Anterior cingulate cortex (tissue), 58 donors: ENCODE measurements at places on chromosomes 5 and 9.

GRCh38 chr5:10275991-10276390 lies 25.9 kb downstream of the CCT5 start:
- DNase-seq, result no peak

DNA sequence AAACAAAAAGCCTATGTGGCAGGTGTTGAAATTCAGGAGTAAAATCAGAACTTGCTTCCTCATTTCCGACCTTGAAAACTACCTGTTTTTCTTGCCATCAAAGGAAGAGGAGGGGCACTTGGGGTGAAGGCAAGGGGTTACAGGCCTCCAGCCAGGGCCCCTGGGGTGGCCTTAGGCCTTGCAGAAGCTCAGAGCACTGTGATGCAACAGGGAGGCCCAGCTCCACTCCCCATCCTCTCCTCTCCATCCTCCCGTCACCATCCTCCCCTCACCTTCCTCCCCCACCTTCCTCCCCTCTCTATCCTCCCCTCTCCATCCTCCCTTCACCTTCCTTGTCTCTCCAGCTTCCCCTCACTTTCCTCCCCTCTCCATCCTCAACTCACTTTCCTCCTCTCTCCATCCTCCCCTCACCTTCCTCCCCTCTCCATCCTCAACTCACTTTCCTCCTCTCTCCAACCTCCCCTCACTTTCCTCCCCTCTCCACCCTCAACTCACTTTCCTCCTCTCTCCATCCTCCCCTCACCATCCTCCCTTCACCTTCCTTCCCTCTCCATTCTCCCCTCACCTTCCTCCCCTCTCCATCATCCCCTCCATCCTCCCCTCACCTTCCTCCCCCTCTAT lies 111.6 kb downstream of the WNK2 start:
- DNase-seq, result no peak

DNA sequence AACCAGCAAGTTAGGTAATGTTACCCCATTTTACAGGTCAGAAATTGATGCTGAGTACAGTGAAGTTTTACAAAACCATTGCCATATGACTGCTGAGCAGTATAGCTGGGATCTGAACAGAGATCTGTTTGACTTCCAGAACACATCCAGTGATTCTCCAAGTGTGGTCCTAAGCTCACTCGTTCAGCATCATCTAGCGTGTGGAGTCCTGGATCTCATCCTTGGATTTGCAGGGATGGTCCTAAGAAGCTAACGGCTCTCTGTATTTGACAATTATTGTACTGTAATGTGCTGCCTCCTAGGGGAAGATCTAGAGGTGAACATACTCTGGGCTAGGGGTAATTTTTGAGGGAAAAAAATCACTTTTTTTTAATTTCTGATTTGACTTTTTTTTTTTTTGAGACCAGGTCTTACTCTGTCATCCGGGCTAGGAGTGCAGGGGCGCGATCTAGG lies 1.4 kb downstream of the SLC26A2 start:
- DNase-seq, result no peak

GRCh38 chr5:103120607-103121200 lies 603 bp downstream of the PPIP5K2 start:
- no peak for DNase-seq

DNA sequence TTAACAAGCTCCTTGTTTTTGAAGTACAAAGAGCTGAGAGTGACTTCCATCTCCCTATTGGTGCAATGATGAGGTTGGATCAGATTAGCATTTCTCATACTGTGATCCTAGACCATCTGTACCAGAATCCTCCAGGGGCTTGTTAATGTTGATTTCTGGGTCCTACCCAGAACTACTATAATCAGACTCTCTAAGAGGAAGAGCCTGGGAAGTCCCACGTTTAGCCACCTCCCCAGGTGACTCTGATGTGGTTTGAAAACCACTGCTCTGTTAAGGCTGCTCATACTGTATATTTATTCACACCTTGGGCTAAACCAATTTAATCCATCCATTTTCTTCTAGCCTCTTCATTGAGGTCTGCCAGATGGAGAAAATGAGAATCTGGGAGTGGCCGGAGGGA lies 49.6 kb upstream of the SMIM32 start:
- DNase-seq, result no peak

DNA sequence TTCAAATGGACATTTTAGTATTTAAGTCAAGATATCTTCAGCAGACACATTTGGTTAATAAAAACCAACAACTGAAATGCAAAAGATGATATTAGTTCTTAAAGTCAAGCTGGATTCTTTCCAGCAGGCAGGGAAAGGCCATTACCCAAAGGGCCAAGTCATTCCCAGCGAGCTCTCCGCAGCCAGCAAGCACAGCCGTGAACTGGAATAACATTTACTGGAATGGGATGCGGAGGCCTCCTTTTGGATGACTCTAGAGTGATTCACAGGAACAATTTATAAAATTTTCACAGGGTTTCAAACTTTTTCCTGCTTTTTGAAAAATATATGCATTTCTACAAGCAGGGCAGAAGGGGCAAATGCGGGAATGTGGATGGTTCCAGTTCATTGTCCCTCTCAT lies 76.6 kb upstream of the DAB2 start:
- no peak for DNase-seq

DNA sequence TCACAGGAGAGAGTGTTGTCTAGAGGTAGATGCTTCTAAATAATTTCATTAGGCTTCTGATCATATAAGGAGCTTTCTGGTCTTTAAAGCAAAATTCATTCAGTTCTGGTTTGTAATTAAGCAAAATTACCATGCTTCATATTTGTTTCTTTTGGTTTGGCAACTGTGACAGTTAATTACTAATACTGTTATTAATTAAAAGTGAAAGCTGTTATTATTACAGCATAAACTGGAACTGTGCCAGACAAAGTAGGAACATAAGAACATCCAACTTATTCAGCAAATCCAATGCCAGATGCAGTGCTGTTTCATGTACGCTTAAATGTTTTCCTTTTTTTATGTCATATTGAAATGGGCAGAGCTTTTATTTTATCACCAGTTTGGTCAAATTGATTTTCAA lies 70.4 kb upstream of the DAB2 start:
- DNase-seq, result no peak

DNA sequence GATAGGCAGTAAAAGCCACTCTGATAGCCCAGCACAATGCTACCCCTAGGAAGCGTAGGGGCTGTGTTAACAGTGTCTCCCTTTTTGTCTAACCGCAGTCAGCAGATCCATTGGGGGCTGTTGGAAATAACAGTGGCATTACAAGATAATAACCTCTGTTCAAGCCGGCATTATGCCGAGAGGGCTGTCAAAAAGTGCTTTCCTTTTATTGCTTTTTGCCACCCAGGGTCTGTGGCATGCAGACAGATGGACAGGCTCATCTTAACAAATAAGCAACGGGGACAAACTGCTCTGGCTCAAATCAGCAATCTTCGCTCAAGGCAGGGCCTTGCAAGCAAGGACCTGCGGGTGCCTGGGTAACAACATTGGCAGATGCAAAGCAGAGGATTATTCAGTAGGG lies 123.3 kb downstream of the TLR4 start:
- DNase-seq, result no peak

DNA sequence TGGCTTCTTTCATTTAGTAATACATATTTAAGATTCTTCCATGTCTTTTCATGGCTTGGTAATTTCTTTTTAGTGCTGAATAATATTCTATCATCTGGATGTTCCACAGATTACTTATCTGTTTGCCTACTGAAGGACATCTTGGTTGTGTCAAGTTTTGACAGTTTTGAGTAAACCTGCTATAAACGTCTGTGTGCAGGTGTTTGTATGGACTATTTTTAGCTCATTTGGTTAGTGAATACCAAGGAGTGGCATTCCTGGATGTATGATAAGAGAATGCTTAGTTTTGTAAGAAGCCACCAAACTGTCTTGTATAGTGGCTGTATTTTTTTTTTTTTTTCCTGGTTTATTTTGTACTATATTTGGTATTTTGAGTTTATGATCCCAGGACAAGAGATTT lies 38.4 kb downstream of the PRRC1 start:
- no peak for DNase-seq

DNA sequence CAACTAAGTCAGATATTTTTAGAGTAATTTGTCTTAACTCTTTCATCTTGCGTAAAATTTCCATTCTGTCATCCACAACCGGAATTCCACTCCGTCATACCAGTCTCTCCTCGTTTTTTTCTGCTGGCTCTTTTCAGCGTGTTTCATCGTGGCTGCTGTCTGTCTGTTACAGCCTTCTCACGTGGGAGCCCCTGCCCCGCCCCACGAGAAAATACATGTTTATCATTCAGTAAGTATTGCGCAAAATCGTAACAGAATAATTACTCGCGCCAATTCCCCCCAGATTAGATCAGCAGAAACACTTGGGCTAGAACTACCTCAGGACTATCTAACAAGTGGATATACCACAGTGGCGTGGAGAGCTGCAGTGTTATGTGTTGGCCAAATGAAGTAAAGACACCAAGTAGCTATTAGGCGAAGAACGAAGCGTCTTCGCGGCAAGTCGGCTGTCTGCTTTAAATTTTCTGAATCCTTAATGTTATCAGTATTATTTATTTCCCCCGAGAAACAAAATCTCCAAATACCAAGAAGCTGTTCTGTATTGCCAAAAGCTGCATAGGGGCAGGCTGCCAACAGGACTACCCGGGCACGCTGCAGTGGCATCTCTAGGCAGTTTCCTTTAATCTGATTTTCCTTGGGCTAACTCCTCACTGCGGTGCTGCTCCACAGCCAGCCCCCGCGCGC lies 566 bp upstream of the FOCAD start:
- DNase-seq, result peak; percentile 45

DNA sequence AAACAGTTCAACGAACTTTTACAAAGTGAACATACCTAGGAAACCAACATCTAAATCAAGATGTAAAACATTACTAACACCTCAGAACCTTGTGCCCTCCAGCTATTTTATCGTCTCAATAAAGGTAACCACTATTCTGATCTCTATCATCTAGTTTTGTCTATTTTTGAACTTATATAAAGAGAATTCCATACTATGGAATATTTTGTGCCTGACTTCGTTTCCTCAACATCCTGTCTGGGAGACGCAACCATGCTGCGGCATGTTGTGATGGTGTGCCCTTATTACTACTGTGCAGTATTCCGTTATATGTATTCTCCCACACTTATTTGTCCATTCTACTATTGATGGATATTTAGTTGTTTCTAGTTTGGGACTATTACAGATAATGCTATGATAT lies 99.2 kb downstream of the NR6A1 start:
- no peak for DNase-seq

DNA sequence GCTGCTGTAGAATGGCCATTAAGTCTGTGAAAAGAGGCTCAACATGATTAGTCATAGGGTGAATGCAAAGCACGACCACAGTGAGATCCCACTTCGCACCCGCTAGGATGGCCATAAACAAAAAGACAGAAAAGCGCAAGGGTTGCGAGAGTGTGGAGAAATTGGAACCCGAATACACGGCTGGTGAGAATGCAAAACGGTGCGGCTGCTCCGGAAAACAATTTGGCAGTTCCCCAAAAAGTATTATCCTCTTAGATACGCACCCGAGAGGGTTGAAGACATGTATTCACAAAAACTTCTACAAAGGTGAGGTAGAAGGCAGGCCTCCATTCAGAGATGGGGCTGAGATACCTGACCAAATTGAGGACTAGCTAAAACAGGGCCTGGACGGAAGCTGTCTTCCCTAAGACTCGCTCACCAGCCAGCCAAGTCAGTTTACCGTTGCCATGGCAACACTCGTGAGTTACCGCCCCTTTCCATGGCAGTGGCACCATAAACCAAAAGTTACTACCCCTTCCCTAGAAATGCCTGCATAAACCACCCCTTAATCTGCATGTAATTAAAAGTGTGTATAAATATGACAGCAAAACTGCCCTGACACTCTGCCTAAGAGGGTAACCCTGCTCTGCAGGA lies 726 bp upstream of the PSMB7 start:
- no peak for DNase-seq

GRCh38 chr5:143372187-143372829 lies 31.2 kb downstream of the NR3C1 start:
- DNase-seq, result no peak

DNA sequence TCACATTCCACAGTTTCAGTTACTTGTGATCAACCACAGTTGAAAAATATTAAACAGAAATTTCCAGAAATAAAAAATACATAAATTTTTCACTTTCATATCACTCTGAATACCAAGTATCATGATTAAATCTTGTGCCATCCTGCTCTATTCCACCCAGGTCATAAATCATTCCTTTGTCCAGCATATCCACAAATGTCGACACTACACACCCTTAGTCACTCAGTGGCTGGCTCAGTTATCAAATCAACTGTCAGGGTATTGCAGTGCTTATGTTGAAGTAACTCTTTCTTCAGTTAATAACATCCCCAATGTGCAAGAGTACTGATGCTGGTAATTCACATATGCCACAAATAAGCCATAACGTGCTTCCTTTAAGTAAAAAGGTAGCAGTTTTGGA lies 115.7 kb downstream of the FBXL17 start:
- DNase-seq, result no peak

GRCh38 chr9:127201731-127202130 lies 62.8 kb upstream of the GARNL3 start:
- no peak for DNase-seq

DNA sequence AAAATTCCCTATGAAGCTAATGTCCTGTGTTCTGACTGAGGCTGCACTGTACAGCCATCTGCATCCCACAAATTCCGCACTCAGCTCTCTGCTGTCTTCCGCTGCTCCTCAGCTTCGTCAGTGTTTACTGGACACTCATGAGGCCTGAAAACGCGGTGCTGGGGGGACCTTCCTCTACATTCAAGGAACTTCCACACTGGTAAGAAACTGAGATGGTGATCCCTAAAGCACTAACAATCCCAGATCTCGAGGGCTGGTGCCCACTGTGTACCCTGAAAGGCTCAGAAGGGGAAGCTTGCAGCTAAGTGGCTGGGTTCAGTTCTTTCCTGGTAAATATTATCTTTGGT lies 117.9 kb downstream of the NRG2 start:
- no peak for DNase-seq

DNA sequence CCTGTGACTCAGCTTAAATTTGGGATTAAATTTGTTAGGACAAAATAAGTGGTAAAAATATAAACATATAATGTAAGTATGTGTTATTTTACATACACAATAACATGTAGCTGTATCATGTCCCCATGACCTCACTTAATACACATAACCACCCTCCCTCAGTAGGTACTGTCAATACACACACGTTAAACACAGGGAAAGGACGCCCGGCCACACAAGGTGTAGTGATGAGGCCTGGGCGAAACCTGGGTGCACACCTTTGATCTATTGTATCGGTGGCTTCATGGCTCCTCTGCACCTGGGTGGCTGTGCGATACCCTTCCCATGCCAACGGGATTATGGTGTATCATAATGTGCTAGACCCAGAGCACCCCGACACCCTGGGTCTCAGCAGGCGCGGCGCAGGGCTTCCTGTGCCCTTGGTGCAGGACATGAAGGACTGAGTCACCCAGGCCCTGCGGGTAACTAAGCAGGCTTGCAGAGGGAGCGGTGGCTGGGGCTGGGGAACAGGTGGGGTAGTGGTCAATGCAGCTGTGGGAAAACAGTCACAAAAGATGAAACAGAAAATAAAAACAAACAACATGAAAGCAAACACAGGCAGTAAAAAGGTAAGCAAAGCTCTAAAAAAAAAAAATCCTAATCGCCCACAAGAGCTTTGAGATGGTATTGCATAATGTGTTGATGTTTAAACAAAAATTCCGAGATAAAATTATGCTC lies 127.5 kb upstream of the RETREG1 start:
- DNase-seq, result no peak
